ENCODE measurements at places on chromosomes 6 and 20.

DNA sequence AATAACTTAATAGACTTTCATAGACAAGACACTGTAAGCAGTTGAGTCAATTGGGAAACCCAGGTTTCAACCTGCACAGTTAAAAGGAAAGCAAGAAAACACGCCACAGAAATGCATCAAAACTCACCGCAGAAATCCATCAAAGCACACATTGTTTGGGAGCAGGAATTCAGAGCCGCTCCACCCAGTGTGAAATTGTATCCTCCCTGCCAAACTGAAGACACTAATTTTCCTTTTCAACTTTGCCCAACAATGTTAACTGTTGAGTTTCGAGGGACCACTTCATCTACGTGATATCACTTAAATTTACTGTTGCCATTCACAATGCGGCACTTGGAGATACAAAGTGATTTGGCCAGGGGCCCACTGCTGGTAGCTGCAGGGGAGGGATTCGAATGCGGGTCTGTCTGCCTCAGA, 92.7 kb downstream of the DACT2 start:
- no peak for DNase-seq

DNA sequence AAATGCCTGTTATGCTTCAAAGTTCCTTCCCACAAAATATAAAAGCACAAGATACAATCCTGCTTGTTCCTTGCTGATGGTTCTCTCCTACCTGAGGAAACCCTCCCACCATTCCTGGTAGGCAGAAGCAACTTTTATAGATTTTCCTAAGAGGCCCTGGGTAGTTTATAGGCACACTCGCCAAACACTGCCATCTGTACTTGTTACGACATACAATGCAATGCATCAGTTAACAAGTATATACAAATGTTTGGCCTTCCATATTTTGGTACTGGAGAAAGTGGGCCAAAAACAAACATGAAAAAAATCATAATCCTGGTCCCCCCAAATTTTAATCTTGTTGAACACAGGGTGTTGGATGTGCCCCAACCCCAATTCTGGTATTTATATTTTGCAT, 16.6 kb downstream of the MCM9 start:
- no peak for DNase-seq

- DNase-seq = no peak
These were observed 70.7 kb upstream of the INSM1 start for GRCh38 chr20:20297181-20297580.

DNA sequence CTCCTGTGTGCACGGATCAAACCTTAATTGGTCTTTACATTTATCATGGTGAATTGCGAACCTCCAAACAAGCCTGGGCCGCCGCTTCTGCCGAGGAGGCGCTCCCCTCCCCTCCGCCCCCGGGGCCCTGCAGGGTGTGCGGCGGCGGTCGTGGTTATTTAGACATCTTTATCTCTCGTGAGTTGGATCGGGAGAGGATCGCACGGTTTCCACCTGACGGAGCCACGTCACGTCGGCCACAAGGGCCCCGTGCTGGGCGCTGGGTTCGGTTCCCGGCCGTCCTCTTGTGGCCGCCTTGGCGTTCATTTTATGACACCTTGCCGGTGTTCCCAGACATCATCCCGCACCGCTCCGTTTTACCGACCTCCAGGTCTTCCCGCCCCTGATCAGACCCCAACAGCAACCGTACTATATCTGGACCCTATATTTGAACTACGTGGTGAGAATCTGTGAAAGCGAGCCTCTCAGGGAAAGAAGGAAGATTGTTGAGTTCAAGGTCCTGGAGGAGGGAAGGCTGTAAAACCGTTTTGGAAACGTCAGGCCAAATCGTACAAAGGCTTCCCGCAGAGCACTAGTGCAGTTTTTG, 1.3 kb upstream of the CNR1 start:
- DNase-seq = no peak

DNA sequence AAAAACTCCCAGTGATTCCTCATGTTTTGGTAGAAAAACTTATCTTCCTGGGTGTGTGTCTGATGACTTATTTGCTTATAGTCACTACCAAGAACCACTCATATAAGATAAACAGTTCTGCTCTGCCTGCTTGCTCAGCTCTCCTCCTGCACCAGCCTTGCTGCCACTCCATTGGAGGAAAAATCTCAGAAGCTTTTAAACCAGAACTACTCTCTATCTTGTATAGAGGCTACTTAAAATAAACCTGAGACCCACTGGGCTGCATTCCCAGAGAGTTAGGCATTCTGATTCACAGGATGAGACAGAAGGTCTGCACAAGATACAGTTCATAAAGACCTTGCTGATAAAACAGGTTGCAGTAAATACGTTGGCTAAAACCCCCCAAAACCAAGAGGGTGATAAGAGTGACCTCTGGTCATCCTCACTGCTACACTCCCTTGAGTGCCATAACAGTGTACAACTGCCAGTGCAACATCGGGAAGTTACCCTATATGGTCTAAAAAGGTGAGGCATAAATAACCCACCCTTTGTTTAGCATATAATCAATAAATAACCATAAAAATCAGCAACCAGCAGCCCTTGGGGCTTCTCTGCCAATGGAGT, 728.3 kb downstream of the EPHA7 start:
- no peak for DNase-seq

Data from stimulated activated CD4-positive, alpha-beta T cell treated with anti-CD3 and anti-CD28 coated beads, Interleukin-15, amount 100 ng/mL, for 1 hour (primary cell).